Amniotic epithelial cell (primary cell): ENCODE measurements at places on chromosomes 4 and X.
A peak's percentile ranks its signal among the peaks of the same experiment; 100 is the strongest.

DNA sequence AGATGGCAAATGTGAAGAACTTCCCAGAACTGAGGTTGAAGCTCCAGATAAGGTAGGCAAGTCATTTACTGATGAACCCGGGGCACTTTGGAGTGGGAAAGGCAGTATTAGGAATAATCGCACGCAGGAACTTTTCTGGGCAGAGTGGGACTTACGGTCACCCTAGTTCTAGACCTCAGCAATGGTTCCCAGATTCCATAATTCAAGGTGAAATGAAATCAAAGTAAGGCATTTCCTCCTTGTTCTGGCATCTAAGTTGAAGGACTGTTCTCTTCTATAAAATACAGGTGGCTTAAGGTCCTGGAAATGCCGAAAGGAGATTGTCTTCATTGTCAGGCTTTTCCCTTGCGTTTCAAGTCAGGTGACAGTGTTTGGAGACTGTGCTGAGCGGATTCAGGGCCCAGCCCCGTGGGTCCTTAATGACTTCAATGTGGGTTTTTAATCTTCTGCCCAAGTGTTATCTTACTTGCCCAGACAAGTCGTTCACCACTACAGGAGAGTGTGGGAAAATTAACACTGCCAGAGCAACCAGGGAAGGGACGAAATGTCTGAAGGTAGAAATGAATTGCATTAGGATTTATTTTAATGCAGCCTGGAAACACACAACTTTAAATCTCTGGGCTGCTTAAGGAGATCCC is 52.1 kb upstream of the STOX2 start:
- no peak for DNase-seq

DNA sequence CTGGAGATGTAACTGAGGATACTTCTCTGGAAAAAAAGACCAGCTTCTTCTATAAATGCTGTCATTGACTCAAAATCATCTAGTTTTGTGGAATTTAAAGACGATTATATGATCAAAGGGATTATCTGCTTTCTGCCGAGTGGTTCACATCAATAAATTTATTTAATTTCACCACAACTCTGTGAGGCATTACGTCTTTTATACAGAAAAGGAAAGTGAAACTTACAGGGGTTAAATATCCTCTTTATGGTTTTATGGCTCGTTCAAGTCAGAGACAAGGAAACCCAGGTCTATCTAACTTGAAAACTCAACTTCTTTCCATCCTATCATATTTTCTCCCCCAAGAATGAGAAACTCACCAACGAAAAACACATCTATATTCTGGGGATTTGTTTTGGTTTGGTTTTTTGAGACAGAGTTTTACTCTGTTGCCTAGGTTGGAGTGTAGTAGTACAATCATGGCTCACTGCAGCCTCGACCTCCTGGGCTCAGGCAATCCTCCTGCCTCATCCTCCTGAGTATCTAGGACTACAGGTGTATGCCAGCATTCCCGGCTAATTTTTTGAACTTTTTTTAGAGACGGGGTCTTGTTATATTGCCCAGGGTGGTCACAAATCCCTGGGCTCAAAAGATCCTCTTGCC is 377.9 kb upstream of the EMCN start:
- no peak for DNase-seq

- no peak for DNase-seq
Observed at GRCh38 chrX:150028692-150029091, 90.4 kb upstream of the EOLA2 start.

DNA sequence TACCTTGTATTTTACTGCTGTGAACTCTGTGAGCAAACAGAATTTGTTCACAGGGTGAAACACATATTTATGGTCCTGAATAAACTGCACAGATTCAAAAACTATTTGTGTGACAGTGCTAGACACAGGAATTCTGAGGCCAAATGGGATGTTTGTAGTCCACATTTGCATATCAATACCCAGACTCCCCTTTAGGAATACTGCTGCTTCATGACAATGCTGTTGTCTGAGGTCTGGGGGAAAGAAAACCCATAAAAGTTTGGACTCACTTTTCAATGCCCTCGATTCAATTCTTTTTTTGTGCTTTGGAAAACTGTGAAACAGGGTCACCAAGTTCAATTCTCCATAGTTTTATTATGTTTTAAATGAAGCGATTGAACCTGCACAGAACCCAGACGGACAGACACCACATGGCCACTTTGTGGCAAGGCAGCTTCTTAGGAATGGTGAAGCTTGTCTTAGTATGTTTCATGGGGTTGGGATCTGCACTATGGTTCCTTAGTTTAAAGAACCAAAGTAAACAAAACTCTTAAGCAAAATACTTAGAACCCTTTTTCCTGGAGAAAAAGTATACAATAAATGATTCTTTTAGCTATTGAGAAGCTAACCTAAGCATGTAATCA is 92.3 kb upstream of the MAD2L1 start:
- DNase-seq, result no peak

- peak; percentile 2 for DNase-seq
Observed at GRCh38 chr4:27278615-27279375, 418.2 kb downstream of the STIM2 start.

- no peak for DNase-seq
Observed at GRCh38 chrX:38860106-38861013, 59.1 kb downstream of the MID1IP1 start.

DNA sequence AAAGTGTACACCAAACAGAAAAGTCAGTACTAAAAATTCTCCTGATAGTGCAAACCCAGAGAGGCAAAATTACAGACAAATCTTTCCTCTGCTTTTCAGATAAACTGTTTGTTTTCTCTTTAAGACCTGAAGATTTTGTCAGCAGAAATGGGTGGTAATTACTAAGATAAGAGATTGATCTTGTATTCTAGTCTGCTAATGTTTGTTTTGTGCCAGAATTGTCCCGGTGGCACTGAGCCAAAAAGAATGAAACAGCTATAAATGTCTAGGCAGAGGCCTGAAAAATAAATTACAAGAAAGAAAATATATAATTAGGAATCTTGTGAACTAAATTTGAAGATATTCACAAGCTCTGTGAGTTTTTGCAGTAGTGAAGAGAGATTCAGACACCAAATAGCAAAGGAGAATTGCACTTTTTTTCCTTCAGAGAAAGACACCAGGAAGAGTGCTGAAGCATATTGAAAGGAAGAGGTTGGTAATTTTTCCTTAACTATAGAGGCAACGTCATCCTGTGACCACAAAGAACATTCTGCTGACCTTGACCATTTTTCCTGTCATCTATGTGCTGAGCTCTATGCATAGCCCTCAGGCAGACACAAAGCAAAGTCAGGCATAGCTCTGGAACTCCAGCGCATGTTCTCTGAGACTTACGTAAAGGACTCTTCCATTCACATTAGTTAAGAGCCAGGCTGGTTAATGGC is 314.5 kb upstream of the RASGEF1B start:
- DNase-seq, result no peak

GRCh38 chr4:633976-634598 is 8.7 kb downstream of the PDE6B start:
- DNase-seq, result no peak

DNA sequence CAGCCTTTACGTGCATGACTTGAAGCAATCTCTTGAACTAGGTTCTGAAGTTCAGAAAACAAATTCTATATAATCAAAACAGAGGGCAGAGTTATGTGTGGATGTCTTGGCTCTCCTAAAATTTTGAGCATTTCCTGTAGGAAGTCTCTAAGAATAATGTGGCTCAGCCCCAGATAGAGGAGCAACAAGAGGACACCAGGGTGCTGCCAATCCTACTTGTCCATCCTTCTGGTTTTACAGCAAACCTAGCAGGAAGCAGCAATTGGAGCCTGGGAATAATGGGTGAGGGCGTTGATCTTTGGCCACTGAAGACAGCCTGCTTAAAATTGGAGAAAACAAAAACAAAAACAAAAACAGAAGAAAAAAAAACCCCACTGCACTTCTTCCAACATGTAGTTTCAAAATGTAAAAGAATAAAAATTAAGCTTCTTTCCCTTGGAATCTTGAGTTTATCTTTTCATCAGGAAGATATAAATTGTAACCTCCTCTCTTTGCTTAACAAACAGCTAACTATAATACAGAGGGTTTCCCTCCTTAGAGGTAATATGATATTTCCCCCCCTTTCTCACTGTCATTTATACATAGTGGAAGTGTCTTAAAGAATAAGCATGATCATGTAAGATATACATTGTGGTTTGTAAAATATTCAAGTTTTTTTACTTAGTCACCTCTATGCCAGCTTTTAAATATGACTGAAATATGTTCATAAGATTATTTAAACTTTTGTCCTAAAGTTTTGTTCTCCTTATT is 130.6 kb downstream of the FBXO8 start:
- no peak for DNase-seq

GRCh38 chr4:121728798-121729226 is 32.0 kb upstream of the ANXA5 start:
- DNase-seq, result peak; percentile 76

DNA sequence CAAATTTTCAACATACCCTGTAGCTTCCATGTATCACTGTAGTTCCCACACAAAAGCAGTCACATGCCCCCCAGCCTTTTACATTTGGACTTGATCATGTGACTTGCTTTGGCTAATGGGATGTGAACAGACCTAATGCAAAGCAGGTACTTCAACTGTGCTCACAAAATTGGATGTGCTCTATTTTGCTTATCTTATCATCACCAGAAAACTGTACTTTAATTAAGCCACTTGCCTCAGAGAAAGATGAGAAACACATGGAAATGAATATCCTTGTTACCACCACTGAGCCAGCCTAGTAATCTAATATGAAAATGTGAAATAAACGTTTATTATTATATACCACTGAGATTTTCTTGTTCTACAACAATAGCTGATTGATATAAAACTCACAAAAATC is 402.7 kb upstream of the HTR2C start:
- no peak for DNase-seq

DNA sequence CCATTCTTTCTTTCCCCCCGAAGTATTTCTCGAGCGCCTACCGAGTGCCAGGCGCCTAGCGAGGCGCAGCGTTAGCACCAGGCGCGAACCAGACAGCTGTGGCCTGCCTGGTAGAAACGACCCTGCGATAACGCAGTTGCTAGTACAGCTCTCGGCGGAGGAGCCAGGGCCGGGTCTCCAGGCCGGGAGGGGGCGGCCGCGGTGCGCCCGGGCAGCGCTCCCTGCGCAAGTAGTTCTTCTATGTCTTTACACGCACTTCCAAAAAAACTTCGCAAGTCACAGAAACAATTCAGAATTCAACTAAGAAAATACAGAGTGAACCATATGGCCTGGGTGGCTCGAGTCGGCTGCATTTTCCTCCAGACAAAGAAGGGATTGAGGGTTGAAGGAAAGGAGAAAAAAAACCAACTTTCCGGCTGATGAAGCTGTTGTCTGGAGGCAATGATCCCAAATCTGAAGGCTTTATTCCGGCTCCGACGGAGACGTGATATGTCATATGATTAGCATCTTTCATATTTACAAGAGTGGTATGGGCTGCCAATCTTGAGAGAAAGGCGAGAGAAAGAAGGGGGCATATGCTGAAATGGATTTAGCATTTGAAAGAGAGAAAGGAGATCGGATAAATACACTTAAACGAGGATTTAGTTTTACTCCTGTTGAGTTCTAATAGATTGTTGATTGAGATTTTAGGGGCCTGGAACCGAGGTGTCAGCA is 7.2 kb upstream of the NEUROG2 start:
- DNase-seq, result no peak

DNA sequence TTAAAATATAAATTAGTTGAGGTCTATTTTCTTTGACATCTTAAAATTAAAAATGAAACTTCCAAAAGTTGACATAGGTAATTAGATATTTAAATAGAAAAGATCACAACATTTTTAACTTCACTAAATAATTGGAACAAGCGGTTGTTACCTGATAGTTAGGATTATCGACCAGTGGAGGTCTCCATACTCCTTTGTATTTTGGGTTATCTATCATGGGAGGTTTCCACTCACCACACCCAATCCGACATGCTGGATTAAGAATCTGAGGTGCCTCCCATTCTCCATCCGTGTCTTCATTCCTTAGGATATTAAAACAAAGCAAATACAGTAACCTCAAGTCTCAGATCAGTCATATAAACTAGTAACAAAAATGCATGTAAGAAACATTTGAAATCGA is 22.2 kb downstream of the SCOC start:
- no peak for DNase-seq

DNA sequence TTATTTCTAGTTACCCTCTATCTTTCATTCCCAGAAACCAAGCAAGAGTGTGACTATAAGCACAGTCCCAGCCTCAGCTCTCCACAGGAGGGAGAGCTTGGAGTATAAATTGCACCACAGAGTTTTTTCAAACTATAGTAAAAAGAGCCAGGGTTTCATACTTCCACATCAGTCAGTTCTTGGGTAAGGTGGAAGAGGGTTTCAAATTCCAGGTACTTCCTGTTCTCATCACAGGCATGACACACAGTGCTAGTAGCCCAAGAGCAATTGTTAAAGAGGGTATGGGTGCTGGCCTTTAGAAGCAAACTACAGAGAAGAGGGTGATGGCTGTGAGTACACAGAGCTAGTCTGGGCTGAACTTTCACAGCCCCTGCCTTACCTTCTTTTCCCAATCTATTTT is 5.7 kb upstream of the IL1RAPL1 start:
- DNase-seq, result no peak

- no peak for DNase-seq
Observed at GRCh38 chr4:25922812-25923369, 8.9 kb downstream of the SMIM20 start.
